SHP77 treated with DMSO at 0.1 percent for 48 hours (cell line): ENCODE measurements at places on chromosomes 11 and 22.

- DNase-seq, result no peak
These were observed 30.8 kb downstream of the MARK2 start for GRCh38 chr11:63869683-63870082.

DNA sequence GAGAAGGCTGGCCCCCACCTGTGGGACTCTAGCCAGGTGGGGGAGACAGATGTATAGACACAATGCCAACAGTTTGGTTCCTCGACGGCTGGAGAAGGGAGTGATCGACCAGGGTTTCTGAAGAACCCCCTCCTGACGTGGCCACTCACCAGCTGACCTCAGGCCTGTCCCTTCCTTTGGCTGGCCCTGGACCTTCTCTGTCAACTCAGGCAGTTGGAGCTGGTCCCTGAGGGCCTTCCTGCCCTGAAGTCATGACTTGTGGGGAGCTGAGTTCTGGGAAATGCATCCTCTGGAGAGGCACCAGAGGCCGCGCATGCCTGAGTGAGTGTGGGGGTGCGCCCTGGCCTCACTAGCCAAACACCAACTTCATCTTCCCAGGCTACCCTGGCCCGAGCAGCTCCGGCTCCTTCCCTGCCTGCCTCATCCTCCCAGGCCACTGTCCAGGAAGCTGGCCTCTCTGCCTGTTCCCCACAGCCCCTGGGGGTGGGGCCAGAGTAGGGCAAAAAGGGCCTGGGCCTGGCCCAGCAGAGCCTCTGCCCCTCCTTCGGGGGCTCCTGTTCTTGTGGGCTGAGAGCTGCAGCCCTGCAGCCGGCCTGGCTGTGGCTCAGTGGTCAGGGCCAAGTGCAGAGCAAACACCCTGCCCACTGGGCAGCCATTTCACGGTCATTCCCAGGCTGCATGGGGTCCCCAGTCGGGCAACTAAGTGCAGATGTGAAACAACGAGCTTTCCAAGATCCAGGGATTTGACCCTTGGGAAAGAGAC is 23.6 kb downstream of the TXN2 start:
- no peak for DNase-seq

GRCh38 chr11:19970944-19971343 is 189.3 kb downstream of the DBX1 start:
- DNase-seq, result no peak

DNA sequence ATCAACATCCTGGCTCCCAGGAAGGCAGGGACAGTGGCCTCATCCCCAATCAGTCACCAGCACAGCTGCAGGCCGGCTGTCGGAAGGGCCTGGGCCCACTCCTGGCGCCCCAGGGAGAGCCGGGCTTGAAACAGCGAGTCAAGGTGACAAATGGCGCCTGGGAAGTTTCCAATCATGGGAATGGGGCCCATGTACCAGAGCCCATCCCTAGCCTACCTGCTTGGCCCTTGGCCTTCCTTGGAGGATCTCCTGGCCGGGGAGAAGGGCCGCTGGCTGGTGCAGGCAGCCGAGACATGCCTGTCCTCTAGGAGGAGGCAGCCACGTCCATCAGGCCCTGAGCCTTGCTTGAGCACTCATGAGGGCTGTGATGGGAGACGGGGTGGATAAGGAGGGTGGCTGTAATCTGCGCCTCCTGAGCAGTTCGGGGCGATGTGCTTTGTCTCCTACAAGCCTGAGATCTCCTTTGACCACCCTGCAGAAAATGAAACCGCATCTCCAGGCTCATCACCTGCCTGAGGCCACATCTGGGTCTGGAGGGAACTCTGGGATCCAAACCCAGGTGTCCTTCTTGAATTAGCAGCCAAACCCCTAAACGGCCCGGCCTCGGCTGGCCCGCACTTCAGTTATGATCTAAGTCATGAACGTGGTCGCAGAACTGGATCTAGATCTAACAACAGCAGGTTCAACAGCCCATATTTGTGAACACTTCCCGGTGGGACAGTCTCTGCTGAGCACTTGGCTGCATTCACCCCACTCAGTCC is 862.0 kb downstream of the TBC1D22A start:
- no peak for DNase-seq

DNA sequence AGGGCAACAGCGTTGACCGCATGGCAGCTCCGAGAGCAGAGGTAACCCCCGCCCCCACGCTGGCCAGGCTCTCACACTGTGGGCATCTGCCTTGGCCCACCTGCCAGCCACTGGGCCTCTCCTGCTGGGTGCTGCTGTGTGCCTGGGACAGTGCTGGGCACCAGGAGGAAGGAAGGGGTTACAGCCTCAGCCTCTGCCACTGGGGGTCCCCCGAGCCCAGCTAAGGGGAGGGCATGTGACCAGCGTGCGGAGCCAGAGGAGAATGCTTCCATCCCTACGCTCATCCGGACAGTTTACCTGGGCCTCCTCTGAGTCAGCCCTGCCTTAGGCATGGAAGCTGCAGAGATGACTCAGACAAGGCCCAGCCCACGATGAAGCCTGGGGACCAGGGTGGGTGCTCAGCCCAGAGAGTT is 10.9 kb downstream of the NCF4 start:
- no peak for DNase-seq

DNA sequence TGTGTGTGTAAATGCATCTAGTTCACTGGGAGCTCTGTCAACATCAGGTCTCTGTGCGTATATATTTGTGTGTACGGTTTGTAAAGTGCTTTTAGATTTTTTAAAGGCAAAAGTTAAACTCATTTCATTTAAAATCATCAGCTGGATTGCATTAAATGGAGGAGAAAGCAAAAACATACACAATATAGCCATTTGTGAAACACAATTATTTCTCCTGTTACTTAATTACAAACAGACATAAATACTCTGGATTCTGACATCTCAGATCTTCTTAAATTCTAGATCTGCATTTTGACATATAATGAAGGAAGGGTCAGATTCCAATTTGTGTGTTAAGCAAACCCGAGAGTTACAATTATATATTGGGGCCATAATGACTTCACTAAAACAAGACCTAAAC is 275.4 kb upstream of the NARS2 start:
- no peak for DNase-seq

DNA sequence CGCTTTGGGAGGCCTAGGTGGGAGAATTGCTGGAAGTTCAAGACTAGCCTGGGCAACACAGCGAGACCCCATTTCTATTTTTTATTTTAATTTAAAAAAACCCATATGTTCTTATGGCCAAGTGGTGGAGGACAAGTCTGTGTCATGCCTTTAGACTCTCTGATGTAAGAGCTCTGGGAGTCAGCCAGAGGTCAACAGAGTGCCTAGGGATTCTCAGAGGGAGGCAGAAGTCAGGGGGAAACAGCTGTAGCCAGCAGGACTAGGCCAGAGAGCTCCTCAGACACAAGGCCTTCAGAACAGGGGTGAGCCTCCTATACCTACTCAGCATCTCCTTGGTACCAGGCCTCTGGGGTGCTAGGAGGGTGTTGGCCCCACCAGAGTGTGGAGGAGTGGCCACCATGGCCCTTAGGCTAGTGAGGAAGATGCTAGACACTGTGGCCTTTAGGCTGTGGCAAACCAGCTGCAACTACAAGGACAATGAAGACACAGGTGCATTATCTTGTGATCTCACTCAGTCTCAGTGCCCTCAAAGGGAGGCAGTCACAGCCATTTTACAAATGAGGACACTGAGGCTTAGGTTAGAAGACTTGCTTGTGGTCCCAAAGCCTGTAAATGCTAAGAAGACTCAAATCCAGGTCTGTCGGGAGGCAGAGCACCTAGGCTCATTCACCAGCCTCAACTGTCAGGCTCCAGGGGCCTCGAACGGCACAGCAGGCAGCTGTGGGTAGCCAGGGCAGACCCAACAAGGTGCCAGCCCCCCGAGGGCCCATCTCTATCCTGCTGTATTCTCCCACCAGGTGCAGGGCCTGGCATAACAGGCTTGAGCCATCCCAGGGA is 5.0 kb downstream of the ZP1 start:
- no peak for DNase-seq

DNA sequence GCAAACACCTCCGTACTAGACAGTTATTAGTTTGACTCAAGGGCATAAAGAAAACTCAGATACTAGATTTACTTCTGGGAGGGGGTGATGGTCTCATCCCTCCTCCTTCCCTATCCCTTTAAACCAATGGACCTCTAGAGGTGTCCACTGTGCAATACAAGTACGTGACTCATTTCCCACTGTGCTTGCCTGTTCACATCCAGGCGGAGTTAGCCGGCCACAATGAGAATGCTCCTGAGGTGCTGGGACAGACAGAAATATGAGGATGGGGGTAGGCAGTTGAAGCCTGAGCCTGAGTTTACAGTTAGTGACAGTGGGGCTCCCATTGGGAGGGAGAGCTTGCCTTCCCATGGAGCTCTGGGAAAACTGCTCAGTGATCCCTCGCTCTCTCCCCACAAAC is 8.4 kb upstream of the PMM1 start:
- no peak for DNase-seq

GRCh38 chr11:78223320-78223954 is 34.7 kb downstream of the USP35 start:
- no peak for DNase-seq

DNA sequence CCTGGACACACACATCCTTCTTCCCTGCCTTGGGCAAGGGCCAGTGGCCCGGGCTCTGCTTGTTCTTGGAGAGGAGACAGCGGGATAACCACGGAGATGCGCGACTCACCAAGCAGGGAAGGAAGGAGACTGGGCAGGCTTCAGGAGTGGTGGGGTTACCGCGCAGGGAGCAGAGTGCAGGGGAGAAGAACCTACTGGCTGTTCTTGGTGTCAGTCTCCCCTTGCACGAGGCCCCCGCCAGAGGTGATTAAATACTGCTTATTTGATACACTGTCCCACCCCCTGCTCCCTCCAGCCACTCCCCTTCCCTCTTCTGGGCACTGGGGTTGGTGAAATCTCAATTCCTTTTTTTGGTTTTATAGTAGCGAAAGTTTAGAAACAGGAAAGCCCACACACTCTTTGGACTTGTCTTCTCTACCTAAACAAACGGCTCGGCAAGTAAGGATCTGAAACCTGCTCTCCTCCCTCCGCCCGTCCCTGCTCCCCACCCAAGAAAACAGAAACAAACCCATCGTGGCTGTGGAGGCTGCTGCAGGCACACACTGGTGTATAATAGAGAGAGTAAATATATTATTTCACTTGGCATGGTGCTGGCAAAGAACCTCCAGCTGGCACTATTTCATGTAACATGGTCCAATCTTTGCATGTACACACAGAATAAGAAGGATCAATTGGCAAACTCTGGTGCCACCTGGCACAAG is 10.8 kb downstream of the LARGE2 start:
- no peak for DNase-seq

DNA sequence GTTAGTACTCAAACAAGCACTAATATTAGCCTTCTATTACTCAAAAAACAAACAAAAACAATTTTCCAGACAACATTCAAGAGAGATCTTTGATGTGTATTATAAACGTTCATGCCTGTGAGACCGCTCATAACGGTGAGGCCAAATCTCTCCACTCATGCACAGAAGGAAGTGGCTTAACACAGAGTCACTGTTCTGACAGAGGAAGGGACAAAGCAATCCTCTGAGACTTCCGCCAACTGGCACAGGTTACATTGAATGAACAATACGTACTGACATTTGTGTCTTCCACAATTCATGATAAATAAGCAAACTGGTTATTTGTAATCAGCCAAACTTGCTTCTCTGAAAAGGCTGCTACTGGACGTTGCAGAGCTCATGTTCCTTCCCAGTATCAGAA is 30.5 kb downstream of the CHKA start:
- DNase-seq, result no peak

GRCh38 chr11:21428796-21429195 is 759.4 kb downstream of the NELL1 start:
- DNase-seq, result no peak

- DNase-seq, result no peak
These were observed 1074.3 kb upstream of the TENM4 start for GRCh38 chr11:80515097-80515496.

GRCh38 chr11:105991888-105992287 is 30.2 kb downstream of the MSANTD4 start:
- DNase-seq, result no peak

GRCh38 chr11:86672007-86672621 is at the start of gene ME3:
Gene ME3 (minus strand): TSS chr11:86672616.
- DNase-seq, result no peak

DNA sequence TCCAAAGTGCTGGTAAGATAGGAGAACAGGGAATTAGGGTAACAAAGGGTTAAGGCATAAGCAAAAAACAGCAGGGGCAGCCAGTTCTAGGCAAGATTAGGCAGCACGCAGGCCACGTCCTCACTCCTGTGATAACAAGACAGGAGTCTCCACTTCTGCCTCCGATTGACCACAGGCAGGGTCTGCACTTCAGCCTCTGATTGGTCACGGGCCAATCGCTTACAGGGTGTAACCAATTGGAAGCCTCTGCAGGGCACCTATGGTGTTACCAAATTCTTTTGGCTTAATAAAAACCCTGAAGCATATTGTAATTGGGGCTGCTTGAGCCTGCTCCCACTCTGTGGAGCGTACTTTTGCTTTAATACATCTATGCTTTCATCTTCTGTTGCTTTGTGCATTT is 12.2 kb upstream of the GSTP1 start:
- DNase-seq, result no peak

DNA sequence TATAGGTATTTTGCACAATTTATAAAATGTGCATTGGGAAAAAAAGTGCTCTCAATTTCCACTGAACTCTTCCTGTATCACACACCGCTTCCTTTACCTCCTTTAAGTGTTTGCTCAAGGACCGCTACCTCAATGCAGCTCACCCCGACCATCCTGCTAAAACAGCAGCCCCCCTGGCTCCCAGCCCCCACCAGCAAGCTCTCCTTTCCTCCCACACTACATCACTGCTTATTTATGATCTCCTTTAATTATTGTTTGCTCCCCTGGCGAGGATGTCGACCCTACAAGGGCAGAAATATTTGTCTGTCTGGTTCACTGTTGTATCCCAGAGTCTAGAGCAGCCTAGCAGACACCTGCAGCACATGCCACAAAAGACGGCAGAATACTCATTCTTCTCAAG is 10.0 kb downstream of the SHANK2 start:
- no peak for DNase-seq

DNA sequence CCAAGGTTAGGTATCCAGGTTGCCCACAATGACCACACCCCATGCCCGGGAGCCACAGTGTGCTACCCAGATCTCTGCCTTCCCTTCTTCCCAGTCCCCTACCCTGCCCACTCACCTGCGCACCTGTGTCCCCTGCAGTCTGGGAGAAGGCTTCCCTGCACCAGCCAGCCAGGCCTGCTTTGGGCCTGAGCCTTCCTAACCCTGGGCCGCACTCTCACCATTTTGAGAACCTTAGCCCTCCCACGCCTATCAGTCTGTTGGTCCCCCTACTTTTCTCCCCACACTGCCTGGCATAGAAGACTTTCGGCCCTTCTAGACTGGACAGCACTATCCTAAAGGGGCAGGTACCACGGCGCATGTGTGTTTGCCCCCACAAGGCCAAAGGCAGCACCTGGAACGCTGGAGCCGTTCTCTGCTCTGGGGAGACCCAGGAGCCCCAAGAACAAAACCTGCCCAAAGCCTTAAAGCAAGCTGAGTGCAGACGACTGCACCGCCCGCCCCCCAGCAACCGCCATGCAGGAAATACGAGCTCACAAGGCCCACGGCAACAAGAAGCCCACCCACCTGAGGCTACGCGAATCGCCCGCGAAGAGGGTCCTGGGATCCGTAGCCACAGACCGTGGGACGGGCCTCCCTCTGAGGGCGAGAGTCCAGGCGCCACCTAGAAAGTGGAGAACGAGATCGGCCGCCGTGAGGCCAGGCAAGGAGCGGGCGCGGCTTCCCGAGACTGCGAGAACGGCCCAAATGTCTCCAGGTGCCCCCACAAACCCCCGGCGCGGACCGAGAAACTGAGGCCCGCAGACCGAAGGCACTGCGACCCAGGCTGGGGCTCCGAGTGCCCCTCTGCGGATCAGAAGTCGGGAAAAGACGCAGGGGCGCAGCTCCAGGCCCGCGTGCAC is 546 bp downstream of the GNB1L start:
- DNase-seq, result peak; percentile 53

GRCh38 chr11:65428578-65429067 is 6.0 kb downstream of the NEAT1 start:
- no peak for DNase-seq
